ENCODE measurements at places on chromosomes 6 and 20. TPM values are rescaled to one million over a fixed set of nuclear protein-coding genes. Genes with fewer than 3 reads are reported as not detected.

DNA sequence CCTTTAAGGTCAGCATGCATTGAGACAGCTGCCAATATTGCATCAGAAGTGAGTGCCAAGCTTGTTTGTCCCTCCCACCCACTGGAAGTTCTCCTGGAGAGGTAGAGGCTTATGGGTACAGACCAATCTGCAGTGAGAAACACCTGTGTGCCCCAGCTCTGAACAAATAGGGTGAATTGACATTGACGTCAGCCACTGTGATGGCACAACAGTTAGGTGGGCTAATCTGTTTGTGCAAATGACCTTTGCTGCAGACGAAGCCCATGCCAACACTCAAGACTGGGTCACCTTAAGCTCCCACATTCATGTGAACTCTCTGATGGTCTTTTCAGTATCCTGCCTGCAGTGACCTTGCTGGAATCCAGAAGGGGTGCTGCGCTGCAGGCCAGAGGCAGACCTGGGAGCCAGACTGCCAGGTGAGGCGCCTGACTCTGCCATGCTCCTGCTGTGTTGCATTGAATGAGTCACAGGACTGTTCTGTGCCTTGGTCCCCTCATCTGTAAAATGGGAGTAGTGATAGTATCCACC is 99.9 kb downstream of the ALDH8A1 start:
- no peak for DNase-seq

The SIRPG gene
- not detected for total RNA-seq

The GPX6 gene
- total RNA-seq: not detected

DNA sequence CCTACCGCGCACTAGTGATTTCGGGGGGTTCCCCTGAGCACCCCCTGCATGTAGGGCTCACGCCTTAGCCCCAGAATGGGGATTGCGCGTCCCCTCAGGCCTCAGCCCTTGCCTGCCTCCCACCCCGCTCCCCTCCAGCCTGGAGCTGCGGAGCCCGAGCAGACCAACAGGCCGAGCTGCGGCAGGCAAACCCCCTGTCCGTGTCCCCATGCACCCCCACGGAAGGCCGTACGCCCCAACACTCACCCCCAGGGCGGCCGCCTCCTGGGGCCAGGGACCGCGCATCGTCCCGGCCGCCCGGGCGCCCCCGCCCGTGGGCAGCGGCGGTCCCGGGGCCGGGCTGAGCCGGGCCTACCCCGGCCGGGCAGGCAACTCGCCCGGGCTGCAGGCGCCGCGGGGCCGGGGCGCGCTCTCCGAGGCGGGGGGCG is 1.2 kb upstream of the KCNB1 start:
- no peak for DNase-seq

DNA sequence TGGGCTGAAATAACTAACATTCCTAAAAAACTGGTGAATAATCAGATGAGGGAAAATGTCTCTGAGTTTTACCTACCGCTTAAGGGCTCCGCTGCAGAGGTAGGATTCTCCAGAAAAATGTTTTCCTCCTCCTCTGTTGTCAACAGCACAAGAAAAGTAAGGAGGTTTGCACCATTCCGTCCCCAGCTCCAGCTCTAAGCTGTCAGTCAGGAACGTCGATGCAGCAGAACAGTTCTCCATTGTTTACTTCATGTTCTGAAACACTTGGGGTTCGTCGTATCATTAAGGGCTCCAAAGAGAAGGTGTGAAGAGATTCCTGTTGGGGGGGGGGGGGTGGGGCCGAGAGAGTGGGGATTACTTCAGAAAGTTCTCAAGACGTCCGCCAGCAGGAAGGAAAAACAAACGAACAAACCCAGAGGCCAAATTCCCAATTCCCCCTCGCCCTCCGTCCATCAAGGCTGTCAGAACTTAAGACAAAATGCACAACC is 734 bp downstream of the MMS22L start:
- DNase-seq: no peak

Data from sigmoid colon (tissue), 7 donors.